Amygdala (tissue), 56 donors: ENCODE measurements at places on chromosomes 7 and 10.

DNA sequence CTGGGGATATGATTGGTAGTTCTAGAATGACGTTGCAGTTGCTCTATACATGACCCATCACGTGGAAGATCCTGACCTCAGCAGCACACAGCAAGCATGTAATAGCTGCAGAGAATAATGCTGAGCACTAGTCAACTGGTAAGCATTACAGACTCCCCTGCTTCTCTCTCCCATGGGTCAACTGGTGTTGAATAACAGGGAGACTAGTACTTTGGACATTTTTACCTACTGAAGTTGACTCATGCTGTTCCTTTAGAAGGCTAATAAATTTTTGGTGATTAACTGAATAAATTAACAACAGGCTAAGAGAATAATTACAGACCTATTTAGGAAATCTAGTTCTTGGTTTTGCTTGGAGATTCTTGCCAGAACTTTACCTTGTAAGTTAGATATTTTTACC, 234.1 kb downstream of the AUTS2 start:
- no peak for DNase-seq

DNA sequence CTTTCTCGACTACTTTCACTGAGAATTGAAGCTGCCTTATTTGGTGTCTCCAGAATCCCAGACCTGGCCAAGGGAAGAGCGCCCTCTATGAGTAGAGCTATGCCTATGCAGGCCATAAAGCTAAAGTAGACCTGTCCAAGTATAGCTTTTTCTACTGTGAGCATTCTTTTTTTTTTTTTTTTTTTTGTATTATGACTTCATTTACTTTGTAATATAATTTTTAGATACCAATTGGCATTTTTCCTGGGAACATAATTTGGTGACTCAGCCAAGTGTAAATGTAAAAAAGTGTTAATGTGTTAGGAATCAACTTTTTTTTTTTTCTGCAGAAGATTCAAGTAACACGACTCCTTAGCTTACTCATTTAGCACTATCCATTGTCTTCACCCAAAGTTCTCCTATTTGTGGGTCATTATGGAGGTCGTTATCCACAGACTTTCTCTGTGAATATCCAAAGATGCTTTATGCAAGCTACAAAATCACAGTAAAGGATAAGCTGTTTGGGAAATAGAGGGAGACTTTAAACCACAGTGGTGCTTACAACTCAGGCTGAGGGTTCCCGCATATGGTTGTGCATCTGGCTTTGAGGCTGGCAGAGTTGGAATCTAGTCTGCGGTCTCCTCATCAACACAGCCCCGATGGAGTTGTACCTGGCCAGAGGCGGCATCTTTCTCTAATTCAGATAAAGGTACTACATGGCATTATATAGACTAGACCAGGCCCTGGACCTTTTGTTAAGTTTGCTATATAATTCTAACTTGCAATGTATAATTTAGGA, 1040.2 kb upstream of the SORCS1 start:
- DNase-seq, result no peak

DNA sequence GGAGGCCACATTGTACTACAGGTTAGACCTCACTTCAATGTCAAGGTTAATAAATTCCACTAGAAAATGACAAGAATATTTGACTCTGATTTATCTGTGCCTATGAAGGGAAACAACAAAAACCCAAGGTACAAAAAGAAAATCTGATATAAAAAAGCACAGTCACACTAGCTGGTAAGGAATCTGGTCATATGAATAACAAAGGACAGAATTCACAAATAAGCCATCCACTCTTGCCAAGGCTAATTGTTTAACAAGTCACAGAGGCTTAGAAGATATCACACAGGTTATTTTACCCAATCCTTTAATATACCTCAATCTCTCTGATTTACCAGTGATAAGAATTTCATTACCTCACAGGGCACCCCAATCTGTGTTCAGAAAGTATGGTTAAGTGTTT, 47.9 kb downstream of the IRF5 start:
- DNase-seq, result no peak

DNA sequence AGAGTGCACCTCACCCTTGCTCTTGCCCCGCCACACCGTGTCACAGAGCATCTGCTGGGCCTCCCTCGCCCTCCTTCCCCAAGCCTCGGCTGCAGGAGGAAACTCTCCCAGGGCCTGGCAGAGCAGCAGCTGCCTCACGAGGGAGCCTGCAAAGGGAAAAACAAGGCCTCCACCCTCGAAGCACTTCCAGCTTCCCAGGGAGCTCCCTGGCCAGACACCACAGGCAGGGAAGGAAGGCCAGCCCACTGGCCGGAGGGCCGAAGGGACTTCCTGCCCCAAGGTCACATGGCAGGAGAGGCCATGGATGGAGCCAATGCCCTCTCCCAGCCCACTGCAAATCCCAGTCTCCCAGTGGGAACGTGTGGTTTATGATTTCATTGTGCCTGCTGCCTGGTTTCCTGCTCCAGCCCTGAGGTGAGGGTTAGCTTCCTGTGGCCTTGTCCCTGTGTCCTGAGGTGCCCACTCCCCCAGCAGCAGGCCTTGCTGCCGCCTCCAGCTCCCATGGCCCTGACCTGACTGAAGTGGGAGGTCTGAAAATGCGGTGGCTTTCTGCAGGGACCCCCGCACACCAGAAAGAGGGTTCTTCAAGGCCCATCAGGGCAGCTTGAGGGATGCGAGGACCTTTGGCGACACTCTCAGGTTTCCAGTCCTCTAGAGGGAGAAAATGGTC, 100.5 kb upstream of the PPIF start:
- DNase-seq, result no peak

- no peak for DNase-seq
These were observed 35.2 kb downstream of the POR start for GRCh38 chr7:75950111-75950681.

GRCh38 chr10:32981760-32982159, 23.7 kb upstream of the ITGB1 start:
- DNase-seq, result no peak

DNA sequence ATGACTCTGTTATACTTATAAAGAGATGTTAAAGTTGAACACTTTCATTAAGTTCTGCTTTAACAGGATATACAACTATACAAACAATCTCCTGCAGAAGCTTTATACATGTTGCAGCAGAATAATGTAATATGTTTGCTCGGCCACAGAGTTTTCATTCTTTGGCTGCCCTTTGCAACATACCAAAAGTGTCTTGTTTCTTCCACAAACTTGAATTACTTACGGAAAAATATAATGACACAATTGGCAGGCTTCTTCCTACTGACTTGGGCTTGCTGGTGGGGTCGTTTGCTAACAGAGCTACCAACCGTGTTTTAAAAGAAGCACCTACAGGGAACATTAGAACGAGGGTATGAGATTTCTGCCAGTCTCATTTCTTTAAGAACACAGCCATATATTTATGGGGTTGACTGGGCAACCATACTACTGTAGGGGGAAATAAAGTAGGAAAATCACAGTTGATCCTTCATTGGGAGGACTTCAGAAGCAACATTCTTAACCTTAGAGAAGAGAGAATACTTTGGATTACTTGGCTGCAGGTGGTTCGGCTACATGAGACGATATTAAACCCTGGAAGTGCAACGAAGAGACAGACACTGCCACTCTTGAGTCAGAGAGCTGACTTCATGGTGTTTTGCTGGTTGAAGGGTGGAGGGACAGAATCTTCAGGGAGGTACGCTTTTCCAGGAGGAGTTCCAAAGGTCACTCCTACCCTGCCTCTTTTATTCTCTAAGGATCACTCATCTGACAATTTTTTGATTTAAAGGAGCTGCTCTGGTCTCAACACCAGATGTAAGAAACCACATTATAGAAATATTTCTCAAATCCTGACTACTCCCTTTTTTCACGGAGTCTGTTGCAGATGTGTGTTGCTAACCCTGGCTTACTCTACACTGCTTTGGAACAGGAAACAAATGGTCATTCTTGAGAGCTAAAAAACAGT, 123.9 kb downstream of the SEMA3C start:
- no peak for DNase-seq

GRCh38 chr10:73965890-73966768, 31.8 kb upstream of the VCL start:
- peak; percentile 6 for DNase-seq

- no peak for DNase-seq
These were observed 5.2 kb upstream of the YAE1 start for GRCh38 chr7:39560997-39561396.

DNA sequence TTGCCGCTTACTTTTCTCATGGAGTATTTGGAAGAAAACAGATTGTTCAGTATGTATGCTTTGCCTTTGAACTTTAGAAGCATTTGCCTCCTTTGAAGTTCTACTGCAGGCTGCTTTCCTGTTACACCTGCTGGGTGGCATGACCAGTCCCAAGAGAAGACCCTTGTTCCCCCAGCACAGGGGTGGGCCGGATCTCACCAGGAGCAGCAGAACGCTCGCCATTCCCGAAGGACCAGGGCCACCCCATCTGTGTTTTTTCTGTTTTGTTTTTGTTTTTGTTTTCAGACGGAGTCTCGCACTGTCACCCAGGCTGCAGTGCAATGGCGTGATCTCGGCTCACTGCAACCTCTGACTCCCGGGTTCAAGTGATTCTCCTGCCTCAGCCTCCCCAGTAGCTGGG, 493.6 kb downstream of the PTPRN2 start:
- DNase-seq, result no peak

DNA sequence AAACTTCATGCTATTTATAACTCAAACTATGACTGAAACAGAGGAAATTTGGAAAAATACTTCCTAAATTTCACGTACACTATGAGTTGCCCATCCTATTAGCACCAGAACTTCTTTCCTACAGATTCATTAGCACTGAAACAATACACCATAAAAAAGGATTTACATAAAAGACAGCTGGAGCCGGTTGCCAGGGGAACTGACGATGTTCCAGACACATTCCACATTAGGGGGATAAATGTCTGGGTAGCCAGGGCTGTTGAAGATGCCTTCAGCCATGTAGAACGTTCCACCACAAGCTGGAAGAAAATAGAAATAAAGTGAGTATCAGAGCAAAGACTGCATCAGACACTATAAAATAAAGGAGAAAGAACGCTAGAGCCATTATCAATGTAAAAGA, 129.8 kb upstream of the RSU1 start:
- no peak for DNase-seq

DNA sequence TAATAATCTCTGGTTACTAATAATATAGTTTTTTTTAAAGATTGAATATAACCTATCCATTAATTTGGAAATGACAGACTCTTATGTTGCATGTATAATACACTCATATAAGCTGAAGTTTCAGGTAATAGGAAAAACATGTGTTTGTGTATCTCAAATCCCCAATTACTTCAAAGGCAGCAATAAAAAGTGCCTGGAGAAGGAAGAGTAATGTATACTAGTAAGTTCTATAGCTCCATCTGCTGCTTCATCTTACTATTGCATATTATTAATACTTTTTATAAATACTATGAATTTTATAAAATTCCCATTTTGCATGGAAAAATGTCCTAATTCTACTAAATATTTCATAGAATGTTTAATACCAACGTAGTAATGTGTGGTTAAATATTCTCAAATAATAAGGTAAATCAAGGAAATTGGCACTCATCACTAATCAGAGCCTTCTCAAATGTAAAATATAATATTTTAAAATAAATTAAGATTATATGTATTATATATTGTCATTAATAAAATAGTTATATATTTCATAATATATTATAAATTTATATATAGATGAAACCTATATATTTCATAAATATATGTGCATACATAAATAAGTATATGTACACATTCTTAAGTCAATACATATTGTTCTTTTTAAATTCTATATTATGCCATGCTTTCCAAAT, 311.9 kb downstream of the HGF start:
- DNase-seq, result no peak

- no peak for DNase-seq
These were observed 12.9 kb downstream of the PDZD8 start for GRCh38 chr10:117362313-117362712.

GRCh38 chr7:79293655-79294142, 159.8 kb downstream of the MAGI2 start:
- no peak for DNase-seq
